ENCODE measurements at places on chromosomes 1 and 21.

GRCh38 chr1:178165196-178165595 lies 71.3 kb downstream of the RASAL2 start:
- no peak for DNase-seq

DNA sequence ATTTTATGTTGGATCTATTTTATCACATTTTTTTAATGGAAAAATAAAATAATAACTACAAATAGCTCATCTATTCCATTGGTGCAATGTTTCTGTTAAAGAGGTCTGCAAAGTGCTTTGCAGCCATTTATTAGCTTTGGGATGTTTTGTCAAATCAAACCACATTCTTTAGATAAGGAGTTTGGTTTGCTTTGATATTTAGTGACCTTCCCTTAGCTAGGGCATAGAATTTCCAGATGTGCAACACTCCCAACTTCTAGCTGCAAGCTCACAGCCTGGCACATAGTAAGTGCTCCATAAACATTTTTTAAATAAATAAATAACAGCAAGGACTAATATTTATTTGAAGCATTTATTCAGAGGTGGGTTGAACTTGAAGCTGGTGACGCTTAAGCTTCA lies 80.4 kb upstream of the ARHGAP29 start:
- DNase-seq = no peak

- no peak for DNase-seq
These were observed 6.1 kb upstream of the S100A2 start for GRCh38 chr1:153571706-153572105.

- no peak for DNase-seq
These were observed 31.7 kb upstream of the TMEM125 start for GRCh38 chr1:43238085-43238484.

DNA sequence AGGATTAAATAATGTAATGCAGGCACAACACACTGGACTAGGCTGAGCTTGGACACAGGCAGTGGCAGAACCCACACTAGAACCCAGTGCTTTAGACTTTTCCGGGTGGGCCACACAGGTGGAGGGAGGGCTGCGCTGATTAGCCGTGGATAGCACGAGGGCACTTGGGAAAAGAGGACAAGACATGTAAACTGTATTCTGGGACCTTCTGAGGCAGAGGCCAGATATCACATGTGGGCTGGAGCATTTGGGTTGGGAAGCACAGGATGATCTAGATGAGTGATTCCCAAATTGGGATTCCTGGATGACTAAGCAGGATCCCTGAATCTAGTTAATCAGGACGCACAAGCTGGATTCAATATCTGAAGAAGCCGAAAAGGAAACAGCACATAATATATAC lies 20.3 kb upstream of the A3GALT2 start:
- DNase-seq = no peak

DNA sequence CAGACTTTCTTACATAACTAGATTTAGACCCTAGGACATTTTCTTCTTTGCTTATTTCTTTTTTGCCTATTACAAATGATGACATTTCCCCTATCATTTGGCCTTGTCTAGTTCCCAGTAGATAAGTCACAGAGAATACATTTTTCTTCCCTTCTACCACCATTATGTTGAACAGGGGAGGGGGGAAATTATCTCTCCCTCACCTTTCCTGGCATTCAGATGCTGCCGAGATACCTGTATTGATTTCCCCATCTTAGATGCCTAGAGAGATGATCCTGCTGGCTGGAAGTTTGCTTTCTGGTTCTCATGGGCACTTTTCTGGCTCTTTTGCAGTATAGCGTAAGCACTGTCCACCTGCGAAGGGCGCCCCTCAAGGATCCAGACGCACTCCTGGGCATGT lies 5.7 kb downstream of the IPO9 start:
- DNase-seq = no peak

- no peak for DNase-seq
These were observed 190.4 kb downstream of the NCAM2 start for GRCh38 chr21:21188513-21189195.

- DNase-seq = no peak
These were observed 85.7 kb upstream of the COL11A1 start for GRCh38 chr1:103194060-103194459.

DNA sequence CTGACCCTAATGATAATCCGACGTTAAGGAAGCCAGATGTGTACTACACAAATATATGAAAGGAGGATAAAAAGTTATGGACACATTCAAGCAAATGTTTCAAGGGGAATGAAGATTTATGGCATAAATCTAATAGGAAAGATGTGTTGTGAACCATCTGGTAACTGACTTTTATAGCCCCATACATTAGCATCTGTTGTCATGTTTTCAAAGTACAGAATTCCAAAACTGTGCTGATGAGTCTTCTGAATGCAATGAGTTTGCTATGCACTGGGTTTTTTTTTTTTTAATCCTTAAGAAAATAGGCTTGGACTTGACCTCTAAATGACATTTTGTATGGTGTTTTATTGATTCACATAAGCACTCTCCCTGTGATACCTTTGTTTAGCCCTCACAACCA lies 158.5 kb upstream of the ESRRG start:
- DNase-seq = no peak

- no peak for DNase-seq
These were observed 585.2 kb upstream of the B3GALT2 start for GRCh38 chr1:193771596-193771995.

DNA sequence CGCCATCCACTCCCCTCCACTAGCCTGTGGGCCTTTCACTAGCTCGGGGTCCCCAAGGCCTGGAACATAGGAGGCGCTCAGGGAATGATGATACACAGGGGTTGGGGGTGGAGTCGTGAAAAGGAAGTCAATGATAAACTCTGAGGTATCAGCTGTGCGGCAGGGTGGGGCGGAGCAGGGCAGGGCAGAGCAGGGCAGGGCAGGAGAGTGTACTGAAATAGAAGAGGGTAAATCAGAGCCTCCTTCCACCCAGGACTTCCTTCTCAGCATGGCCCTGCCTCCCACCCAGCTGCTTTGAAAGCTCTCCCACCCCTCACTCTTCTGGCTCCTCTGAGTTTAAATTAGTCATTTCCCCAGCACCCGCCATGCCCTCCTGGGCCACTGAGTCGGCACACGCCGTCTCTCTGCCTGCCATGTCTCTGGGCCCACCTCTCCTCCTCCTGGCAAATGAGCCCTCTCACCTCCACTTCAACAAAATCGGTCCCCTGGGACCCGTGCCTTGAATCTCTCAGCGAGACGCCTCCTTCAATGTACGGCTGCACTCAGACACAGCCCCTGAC lies 16.9 kb downstream of the CAPZB start:
- no peak for DNase-seq

DNA sequence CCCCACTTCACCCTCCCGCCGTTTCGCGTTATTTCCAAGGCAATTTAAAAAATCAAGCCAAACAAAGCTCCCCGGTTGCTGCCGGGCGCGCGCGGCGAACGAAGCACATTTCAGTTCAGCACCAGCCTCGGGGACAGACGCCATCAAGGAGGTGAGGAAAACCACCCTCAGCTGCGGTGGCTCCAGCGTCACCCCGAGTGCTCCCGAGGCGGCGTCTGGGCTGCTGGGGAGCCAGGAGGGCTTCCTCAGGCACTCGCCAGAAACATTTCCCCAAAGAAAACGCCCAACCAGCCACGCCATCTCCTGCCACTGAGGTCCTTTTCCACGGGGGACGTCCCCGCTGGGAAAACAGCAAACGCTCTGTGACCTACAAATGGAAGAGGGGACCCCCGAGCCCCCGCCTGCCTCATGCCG lies 623 bp downstream of the GNG4 start:
- DNase-seq = no peak

DNA sequence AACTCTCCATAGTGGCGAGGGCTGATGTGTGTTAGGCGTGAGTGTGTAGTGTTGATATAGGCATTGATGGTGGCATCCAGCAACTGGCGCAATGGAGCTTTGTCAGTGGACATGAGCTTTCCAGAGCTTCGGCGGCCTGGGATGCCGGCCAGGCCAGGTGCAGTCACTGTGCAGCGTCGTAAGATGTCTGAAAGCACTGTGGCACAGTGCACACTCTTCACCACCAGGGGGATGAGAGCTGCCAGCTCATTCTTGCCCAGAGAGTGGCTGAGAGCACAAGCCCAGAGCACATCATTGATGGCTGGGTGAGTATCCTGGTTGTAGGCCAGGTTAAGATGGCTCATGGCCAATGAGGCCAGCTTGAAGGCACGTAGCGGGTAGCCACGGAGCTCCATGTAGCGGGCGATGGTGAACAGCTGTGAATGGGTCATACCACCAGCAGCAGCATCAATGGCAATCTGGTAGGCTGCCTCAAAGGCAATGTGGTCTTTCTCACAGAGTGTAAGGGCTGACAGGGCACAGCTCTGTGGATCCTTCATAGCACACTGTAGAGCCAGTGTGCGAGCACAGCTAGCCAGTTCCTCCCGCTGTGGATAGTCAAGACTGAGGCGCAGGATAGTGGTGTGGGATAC lies 6.7 kb downstream of the UROD start:
- DNase-seq = no peak

DNA sequence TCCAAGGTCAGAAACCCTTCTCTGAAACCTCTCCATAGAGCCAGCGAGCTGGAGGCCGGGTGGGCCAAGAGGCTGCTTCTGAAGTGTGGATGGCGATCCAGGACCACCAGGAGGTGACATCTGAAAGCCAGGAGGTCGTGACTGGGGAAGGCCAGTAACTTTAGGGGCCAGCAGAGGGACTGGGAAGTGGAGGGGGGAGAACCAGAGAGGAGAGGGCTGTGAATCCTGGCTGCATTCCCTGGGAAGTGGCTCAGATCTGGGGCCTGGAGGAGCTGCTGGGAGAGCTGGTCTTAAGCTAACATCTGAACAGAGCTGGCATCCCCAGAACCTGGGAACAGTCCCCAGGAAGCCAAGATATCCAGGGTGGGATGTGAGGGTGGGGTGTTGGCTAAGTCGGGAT lies 11.3 kb upstream of the EPHA8 start:
- no peak for DNase-seq

GRCh38 chr21:44337941-44338895 lies 972 bp downstream of the CFAP410 start:
- DNase-seq = no peak

DNA sequence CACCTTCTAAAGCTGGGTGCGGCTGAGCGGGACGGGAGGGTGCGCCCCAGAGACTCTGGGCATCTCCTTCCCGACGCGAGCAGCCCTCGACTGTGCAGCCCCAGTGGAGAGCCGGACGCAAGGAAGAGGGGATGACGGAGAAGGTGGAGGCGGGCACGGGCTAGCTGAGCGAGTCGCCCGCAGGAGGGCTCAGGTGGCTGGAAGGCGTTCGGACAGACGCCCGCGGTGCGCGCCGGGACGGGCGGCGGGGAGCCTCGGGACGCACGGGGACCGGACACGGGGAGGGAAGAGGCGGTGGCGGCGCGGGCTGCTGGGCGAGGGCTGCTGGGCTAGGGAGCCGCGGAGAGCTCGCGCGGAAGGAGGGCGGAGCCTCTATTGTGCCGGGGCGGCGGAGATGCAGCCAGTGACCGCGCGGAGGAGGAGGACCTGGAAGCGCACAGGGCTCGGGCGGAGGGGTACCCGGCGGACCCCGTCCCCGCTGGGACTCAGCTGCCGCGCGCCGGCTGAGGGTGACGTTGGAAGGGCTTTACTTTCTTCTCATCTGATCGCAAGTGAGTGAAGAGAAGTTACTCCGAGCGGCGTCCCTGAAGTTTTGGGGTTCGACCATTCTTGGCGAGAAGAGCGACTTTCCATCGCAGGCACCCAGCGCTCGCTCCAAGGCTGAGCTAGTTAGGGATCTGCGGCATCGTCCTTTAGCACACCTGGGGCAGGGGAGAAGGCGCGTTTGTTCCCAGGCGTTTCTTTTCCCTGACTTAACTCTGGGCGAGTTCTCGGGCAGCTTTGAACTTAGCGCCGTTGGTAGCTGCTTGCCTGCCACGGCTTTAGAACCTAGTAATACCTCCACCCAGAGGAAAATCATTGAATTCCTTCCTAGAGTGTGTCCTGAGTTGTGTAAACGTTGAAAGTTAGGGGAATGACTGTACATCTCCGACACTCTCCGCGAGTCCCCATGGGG lies at the start of gene OLFML2B:
Gene OLFML2B (minus strand): TSS at position 323 of the 955 bp plus-strand sequence. CDS start 439 bp downstream, outside the sequence.
- no peak for DNase-seq

- DNase-seq = no peak
These were observed 55.3 kb upstream of the EIF4G3 start for GRCh38 chr1:21232044-21232443.

DNA sequence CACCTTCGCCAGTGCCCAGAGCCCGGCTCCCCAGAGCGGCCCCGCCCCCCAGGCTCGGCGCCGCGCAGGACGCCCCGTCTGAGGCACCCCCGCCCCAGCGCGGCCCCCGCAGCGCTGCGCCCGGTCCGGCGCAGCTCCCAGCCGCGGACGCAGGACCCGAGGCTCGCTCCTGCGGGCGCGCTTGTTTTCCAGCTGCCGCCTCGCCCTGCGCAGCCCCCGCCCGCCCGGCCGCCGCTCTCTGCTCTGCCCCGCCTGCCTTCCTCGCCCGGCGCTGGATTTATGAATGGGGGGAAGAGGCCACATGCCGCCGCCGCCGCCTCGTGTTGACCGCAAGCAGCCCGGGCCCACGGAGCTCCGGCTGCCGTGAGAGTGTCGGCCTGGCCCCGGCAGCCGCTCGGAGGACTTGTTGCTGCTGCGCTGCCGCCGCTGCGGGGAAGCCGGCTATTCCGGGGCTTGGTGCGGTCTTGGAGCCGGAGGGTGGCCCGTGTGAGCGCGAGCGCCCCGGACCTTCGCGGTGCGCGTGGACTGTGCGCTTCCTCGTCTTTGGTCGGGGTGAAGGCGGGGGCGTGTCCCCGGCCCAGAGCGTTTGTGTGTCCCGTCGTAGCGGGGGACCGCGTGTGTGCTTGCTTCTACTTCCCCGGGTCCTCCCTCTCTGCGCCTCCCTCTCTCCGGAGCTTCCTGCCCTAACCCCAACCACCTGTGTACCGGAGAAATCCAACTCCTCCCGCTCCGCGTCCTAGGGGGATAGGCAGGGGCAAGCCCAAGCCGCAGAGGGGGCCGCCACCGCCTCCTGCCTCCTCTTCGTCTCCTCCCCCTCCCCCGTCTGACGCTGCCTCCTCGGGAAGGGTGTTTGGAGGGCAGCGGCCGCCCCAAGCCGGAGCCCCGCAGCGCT lies 736 bp downstream of the KCNC4 start:
- no peak for DNase-seq

DNA sequence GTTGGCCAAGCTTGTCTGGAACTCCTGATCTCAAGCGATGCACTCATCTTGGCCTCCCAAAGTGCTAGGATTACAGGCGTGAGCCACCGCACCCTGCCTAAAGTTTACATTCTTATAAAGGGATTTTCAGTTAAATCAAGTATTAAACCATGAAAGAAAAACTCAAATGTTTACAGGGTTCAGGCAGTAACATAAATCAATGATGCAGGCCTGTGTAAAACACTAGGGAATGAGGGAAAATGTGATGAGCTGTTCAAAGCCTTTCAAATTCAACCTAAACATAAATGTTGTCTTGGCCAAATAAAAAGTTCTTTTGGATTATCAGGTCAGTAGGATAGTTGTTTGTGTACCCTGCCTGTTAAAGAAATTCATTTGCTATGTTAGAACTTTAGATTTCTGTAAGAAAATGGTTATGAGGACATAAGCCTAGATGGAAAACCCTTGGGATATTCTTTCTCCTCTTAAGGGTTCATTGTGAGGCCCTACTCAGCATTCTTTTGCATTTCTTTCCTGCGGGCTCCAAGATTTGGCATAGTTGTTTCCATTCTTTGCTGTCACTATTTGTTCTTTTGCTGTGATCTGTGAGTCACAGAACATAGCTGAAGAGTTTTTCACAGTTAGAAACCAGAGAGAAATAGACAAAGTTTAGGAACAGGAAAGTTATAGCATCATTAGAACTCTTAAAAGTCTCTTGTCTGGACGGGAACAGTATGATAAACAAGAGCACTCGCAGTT lies 8.9 kb upstream of the ZRANB2 start:
- DNase-seq = no peak

Data from cortex of kidney (tissue), 1 donor.